ENCODE measurements at places on chromosomes 1 and 21.

DNA sequence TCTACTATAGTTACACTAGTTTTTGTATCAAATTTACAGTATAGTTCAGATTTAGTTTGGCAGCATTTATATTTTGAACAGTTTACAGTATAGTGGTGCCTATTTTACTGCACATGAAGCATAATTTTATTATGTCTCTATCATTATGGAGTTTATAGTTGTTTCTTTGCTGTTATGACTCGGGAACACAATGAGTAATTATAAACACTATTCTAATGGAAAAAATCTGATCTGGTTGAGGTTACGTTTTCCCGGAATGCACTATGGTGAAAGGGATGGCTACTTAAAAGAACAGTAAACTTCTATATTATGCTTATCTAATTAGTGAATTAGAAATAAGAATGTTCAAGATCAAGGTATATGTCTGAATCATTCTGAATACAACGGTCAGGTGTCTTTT lies 10.6 kb downstream of the LCA5L start:
- DNase-seq, result no peak

DNA sequence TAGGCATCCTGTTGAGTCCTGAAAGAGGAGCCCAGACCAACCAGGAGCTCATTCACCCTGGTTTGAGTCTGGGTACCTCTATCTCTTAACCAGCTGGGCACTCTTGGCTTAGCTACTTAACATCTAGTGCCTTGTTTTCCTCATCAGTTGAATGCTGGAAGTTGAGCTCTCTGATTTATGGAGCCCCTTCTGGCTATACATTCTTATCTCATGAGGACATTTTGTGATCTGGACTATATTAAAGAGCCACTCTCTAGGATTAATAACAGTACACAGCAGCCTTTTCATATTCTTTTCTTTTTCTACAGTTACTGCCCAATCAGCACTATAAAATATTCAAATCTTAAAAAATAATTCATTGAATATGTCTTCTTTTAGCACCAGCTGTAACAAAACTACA lies 296.9 kb upstream of the RUNX1 start:
- no peak for DNase-seq

GRCh38 chr1:14881775-14882672 lies 271.5 kb upstream of the TMEM51 start:
- DNase-seq, result no peak

- DNase-seq, result peak; percentile 83
Measured at GRCh38 chr1:43743206-43743605, 35.9 kb downstream of the ST3GAL3 start.

DNA sequence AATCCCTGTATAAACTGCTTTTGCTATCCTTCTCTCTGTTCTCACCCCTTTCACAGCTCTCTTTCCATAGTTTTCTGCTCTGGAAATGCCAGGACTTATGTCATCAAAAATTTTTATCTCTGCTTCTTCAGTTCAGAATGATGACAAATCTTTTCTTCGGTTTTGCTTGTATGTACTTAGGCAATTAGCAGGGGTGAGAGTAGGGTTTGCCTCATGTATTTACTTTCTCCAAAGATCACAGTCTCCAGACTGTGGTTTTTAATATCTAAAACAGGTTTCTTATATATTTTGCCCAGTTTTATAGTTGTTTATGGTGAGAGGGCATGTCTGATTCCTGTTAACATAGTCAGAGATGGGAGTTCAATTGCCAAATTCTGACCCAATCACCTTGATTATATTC lies 235.4 kb upstream of the LYPLAL1 start:
- DNase-seq, result no peak

DNA sequence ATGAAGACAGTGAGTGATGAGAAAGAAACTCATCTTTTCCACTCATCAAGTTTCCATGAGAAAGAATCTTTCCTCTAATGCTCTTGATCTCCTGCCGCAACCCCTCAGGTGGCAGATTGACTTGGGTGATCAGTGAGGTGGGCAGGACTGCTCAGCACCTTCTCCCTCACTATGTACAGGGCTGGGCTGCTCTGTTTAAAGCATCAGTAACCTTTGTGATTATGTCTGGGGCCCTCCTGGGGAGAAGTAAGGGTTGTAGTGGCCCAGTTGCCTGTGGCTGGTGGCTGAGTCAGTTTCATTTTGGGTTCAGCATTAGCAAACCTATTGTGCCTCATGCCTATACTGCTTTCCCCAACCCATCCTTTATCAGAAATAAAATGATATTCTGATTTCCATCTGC lies 366.0 kb downstream of the TTLL7 start:
- no peak for DNase-seq

DNA sequence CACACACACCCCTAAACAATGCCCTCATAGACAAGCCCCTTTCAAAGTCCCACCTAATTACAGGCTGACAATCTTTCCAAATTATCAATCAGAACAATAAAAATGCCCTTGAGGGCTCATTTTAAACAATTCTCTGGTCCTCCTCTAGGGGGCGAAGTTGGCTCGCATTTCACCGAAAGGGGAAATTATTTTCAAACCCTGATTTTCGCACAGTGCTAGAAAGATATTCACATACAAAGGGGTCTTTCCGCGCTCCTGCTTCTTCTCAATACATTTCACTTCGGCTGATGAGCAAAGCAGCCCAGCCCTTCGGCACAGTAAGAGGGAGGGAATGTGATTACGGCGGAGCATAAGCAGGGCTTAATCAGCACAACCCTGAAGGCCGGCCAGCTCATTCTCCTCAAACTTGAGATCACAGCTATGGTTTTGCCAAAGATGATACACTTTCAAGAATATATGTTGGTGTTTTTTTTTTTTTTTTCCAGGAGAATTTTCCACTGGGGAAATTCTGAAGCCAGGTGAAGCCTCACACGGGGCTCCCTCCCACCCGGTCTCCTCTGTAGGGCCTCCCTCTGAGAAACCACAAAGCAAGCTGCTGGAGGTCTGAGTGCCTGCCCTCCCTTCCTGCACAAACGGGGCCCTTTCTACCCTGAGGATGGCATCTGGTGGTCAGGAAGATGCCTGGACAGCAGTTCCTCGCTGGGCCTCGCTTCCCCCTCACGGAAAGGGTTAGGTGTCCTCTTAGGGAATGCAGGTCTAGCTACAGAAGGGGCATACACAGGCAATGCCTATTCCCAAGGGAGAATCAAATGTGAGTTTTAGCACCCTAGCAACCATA lies 66.9 kb downstream of the GNG12 start:
- DNase-seq, result peak; percentile 28

GRCh38 chr1:56278061-56278460 lies 301.3 kb downstream of the PLPP3 start:
- DNase-seq, result no peak

DNA sequence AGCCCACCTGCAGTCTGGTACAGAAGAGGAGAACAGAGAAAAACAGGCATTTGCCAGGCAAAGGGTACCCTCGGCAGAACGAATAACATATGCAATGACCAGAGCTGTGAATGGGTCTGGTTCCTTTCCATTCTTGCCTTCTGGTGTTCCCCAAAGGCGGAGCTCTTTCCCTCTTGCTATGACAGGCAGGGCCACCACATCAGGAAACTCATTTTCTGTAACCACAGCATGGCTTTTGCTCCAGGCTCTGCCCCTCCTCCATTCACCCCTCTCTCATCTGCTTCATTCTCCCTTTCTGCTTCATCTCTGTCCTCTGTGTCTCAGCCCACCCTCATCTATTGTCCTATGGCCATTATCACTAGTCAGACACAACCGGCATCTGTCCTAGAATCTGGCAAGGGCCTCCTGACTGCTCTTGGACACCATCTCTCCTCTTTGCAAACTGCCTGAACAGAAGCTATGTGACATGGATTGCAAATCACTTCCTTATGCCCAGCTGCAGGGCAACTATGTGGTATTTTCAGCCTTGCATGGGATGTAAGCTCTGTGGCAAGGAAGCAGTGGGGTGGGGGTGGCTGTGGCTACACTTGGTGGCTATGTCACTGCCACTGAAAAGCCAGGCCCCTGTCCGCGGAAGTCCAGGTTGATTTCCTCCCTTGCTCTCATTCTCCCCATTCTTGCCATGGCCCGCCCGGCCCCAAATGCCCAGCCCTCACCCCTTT lies 78.8 kb upstream of the ABCD3 start:
- DNase-seq, result no peak

DNA sequence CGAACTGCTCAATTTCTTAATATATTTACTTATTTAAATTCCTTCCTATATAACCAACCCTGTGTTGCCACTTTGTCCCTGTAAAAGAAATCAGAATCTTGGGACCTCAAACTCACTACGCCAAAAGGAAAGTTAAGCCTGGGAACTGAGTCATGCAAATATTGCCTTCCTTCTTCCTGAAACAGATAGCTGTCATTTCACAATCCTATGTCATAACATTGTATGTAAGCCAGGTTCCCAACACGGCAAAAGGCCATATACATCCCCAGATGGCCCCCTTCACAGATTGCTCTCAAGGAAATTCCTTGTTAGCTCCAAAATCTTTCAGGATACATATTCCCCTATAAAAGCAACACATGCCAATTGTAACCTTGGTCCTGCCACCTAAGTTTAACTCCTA lies 39.7 kb downstream of the C21orf91 start:
- DNase-seq, result no peak

- DNase-seq, result no peak
Measured at GRCh38 chr1:221892301-221892830, 150.5 kb upstream of the DUSP10 start.

GRCh38 chr1:27865821-27866220 lies 6.5 kb upstream of the THEMIS2 start:
- no peak for DNase-seq

GRCh38 chr1:152026895-152027294 lies 9.9 kb downstream of the S100A11 start:
- no peak for DNase-seq

DNA sequence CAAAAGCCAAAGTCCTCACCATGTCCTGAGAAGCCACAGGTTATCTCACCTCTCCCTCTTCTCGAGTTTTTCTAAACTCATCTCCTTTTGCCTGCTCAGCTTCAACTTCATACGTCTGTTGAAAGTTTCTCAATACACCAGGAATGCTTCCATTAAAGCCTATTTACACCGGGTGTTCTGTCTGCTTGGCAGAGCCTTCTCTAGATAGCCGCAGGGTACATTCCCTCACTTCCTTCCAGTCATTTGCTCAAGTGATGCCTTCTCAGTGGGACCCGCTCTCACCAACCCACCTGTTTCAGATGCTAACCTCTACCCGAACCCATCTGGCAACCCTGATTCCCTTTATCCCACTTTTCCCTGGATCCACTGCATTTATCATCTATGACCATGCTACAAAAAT lies 257.0 kb upstream of the ADGRL2 start:
- DNase-seq, result no peak

DNA sequence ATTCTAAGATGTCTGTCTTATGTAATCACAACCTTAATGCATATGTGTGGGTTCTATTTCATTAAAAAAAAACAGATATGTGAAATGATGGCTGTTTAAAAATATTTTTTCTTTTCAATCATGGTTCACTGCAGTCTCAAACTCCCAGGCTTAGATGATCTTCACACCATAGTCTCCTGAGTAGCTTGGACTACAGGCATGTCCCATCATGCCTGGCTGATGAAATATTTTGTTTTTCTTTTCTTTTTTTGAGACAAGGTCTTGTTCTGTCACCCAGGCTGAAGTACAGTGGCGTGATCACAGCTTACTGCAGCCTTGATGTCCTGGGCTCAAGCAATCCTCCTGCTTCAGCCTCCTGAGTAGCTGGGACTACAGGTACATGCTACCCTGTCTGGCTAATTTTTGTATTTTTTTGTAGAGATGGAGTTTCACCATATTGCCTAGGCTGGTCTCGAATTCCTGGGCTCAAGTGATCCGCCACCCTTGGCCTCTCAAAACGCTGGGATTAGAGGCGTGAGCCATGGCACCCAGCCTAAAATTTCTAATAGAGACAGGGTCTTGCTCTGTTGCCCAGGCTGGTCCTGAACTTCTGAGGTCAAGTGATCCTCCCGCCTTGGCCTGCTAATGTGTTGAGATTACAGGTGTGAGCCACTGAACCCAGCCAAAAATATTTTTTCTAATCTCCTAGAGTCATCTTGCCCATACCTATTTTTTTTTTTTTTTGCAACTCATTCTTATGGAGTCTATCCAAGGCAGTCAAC lies 67.6 kb downstream of the GIPC2 start:
- DNase-seq, result no peak

DNA sequence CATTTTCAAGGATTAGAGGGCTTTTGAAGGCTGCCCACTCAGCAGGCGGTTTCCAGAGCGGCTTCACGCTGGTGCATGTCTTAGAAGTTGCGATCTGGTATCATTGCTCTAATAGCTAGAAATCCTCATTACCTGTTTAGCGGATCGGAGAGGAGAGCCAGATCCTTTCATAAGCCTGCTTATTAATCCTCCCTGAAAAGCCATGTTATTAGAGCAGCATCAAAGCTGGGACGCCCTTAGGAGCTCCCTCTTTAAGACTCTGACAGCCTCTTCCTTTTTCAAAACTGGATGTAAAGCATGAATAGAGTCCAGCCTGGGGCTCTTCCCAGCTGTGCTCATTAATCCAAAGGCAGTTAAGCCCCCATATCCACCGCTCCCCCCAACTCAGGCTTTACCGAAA lies 13.9 kb upstream of the CTSE start:
- DNase-seq, result no peak

GRCh38 chr1:227225715-227226346 lies 92.5 kb downstream of the CDC42BPA start:
- DNase-seq, result no peak

DNA sequence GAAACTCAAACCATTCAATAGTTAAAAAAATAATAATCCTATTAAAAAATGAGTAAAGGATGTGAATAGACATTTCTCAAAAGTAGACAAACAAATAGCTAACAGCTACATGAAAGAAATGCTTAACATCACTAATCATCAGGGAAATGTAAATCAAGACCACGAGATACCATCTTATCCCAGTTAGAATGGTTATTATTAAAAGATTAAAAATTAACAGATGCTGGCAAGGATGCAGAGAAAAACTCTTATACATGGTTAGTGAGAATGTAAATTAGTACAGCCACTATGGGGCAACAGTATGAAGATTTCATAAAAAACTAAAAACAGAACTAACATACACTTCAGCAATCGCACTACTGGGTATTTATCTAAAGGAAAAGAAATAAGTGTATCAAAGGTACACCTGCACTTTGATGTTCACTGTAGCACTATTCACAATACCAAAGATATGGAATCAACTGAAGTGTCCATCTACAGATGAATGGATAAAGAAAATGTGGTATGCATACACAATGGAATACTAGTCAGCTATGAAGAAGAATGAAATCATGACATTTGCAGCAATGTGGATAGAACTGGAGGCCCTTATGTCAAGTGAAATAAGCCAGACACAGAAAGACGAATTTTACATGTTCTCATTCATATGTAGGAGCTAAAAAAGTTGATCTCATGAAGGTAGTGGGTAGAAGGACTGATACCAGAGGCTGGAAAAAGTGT lies 117.9 kb downstream of the ACBD6 start:
- no peak for DNase-seq

GRCh38 chr1:24980836-24981630 lies 51.0 kb upstream of the RUNX3 start:
- no peak for DNase-seq

GRCh38 chr1:94707321-94708298 lies 112.5 kb upstream of the SLC44A3 start:
- DNase-seq, result no peak

Data from NCI-H2107 (cell line).